Foreskin melanocyte (primary cell): ENCODE measurements at places on chromosomes 13 and 19.

- no peak for DNase-seq
Measured at GRCh38 chr13:22936228-22936627, 244.6 kb upstream of the SGCG start.

DNA sequence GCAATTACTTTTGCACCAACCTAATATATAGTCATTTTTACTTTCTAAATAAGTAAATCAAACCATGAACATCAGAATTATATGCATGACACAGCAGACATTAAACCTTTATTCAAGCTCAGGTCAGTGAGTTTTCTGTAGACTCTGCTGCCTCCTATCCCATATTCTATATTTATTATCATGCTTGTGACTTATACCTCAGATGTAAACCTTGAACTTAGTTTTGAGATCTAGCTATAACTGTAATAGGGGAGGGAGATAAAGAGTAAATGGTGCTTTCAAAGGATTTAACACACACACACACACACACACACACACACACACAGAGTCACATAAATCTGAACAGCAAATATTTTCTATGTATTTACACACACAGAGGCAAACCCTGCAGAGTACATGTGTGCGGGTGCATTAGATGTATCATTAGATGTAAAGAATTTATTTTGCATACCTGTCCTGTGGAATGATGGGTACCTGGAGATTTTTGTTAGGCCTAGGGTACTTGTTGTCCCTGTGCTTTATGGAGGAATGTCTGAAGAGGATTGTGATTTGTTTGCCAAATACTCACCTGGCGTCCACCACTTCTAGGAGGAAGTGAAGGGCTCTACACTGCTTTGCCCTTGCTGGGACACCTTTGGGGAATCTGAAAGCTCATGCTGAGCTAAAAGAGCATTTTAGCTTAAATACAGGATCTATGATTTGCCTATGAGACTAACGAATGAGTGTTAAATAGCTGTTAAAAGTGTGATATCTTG is 521.9 kb downstream of the KLF5 start:
- DNase-seq = no peak

DNA sequence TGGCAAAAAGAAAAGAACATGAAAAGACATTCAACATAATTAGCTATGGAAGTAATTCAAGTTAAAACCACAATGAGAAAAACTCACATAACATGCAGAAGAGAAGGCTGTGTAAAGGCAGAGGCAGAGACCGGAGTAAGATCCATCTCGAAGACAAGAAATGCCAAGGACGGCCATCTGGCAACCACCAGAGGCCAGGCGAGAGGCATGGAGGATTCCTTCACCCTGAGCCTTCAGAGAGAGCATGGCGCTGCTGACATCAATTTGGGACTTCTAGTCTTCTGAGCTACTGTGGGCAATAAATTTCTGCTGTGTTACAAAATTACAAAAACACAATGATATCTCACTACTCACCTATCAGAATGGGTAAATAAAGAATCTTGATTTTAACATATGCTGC is 381.0 kb downstream of the TSHZ3 start:
- no peak for DNase-seq

- peak; percentile 15 for DNase-seq
Measured at GRCh38 chr19:38079926-38080380, 144.1 kb downstream of the DPF1 start.

DNA sequence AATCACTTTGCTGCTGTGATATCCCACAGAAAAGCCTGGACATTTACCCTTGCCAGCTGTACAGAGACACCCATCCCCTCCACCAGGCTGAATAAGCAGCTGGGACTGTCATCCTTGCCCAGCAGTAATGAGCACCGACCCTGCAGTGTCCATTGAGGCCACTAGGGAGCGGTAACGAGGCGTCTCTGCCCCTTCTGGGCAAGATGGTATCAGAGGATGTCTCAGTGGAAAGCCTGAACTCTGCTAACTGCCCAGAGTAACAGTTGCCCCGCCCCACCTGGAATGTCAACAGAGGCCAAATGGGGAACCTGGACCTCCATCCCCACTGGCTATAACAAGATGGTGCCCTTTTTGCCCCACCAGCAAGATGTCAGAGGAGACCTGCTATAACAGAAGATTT is 22.8 kb upstream of the CEACAM20 start:
- DNase-seq = no peak

DNA sequence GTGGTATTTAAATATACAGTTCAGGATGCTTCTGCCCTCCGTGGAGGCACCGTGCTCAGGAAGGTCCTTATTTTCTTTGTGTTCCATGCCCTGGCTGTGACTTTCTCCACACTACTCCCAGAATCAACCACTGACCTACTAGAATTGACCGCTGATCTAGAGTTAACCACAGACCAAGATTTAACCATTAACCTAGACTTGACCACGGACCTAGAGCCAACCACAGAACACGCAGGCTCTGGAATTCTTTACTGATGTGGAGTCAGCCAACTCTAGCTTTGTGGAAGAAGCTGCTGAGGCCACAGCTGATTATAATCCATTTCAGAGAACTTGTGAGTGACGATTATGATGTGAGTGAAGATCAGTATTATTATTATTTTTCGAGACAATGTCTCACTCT is 18.0 kb downstream of the GTF2F2 start:
- DNase-seq = no peak

- no peak for DNase-seq
Measured at GRCh38 chr19:45476304-45476703, 8.5 kb downstream of the FOSB start.

DNA sequence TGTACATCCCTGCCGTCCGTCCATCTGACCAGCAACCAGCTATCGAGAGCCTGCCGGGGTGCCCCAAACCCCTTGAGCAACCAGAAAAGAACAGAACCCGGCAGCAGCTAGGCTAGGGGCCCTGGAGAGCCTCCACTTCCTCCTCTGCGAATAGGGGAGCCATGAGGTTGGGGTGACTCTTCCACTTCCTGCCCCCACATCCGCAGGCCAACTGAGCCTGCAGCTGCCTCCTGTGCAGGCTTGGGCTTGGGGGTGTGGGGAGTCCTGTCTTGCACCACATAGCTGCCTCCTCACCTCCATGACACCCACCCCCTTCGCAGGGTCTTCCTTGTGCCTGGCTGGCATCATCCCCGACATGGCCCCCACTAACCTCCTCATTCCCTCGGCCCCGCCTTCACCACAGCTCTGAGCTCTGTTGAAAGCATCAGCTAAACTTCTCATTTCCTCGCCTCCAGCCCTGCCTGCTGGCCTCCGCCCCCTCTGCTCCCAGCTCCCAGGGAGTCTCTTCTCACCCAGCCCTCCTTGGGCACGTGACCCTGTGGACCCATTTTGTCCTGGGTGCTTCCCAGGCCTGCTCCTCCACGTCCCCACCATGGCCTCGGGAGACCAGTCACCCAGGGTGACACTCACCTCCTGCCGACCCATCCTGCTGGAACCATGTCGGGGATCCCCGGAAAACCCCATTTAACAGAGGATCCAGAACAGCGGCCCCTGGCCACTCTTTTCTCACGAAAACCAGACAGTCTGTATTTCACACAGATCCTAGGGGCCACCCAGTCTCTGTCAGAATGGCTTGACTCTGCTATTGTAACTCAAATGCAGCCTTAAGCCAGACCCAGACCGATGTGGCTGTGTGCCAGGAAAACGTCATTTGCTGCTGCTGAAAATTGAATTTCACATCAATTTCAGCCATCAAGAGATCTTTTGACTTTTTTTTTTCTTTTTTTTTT is 50.4 kb downstream of the MYO9B start:
- DNase-seq = peak; percentile 91

GRCh38 chr19:17069193-17069592 is 6.1 kb downstream of the HAUS8 start:
- no peak for DNase-seq

GRCh38 chr19:16089010-16089846 is 12.9 kb downstream of the TPM4 start:
- DNase-seq = peak; percentile 66

DNA sequence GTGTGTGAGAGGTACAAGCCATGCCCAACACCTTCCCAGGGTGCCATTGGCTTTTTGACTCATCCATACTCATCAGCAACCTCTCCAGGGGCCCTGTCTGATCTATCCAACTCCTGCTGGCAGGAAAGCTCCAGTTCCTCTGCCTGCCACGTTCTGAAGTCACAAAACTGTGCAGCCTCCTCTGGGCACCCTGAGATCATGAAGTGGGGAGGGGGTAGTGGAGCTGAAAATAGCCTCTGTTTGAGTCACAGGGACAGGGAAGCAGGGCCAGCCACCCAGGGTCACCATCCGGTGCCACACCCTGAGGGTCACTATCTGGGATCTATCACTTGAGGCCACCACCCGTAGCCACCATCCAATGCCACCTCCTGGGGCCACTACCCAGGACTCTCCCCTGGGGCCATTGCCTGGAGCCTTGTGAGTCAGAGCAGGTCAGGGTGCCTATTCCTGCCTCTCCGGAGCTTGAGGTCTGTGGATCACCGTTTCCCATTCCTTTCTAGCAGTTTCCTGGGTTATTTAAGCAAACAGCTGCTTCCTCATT is 172.1 kb downstream of the NUFIP1 start:
- no peak for DNase-seq

DNA sequence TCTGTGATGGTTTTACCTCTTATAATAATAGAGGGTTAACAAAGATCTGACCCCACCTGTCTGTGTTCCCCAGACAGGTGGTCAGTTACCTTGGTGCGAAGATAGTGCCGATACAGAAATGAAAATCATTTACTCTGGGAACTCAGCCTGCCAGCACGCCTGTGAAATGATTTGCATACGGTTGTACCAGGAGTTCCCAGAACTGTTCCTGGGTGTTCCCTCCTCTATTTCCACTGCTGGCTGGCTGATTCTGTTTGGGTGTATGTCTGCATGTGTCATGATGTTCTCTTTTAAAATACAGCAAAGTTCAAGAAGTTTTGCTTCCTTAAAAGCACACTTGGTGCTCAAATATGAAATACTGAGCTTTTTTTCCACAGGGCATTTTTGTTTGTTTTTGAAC is 527.1 kb downstream of the FGF9 start:
- no peak for DNase-seq

- no peak for DNase-seq
Measured at GRCh38 chr19:55619286-55619685, 5.1 kb downstream of the ZNF784 start.

GRCh38 chr13:50320271-50320862 is 305.1 kb downstream of the KCNRG start:
- peak; percentile 22 for DNase-seq

GRCh38 chr19:38634757-38635482 is 12.5 kb upstream of the ACTN4 start:
- DNase-seq = peak; percentile 54

DNA sequence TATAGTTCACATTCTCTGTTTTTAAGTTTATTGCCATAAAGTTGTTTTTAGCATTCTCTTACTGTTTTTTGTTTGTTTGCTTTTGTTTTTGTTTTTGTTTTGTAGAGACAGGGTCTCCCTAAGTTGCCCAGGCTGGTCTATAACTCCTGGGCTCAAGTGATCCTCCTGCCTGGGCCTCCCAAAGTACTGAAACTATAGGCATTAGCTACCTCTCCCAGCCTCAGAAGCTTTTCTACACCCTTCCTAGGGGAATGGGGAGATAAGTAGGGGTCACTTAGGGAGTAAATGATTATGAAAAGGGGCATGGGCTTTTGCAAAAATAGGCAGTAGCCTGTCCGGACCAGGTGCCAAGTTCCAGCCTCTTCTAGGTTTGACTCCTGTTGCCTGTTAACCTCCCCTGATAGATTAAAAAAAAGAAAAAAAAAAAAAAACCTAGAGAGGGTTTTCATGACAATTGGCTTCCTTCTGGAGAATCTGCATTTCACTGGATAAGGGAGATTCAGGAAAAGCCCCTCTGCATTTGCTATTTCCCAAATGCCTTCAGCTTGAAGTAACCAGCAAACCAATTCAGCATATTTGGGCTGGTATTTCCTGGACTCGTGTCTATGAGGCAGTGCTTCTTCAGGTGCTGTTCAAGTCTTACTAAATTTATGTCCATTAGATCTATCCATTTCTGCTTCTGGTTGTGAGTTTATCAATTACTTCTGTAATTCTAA is 216.8 kb downstream of the TM9SF2 start:
- DNase-seq = no peak

DNA sequence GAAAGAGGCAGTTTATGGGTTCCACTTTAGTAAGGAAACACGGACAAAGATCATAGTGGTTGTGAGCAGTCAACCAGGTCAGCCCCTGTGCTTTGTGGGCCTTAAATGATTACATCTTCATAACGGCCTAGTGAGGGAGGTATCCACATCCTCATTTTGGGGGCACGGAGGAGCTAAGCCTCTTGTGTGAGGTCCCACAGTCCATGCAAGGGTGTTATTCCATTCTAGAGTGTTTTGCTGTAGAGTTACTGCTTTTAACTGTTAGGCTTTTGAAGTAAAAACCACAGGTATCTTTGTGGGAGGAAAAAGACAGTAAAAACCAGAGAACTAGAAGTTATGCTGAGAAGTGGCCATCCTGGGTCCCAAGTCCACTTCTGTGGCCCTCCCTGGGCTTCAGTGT is 4.0 kb downstream of the NOP53 start:
- DNase-seq = no peak

DNA sequence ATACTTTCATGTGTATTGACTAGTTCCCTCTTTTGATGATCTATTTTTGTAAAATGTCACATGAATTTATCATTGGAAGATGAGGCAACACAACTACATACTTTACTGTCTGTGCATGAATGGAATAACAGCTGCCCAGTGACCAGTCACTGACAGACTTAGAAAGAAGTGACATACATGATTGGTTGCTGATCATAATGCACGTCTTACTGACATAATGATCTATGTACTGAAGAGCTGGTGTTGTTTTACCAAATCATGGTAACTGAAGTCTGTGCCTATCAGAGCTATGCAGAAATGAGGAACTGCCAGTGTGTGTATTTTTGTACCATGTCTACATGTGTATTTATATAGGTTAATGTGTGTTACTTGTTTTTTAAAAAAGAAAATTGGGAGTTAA is 26.5 kb downstream of the GPR18 start:
- DNase-seq = no peak

- no peak for DNase-seq
Measured at GRCh38 chr13:47665043-47665442, 336.0 kb downstream of the SUCLA2 start.

- DNase-seq = no peak
Measured at GRCh38 chr13:21948769-21949474, 278.0 kb downstream of the FGF9 start.

- DNase-seq = no peak
Measured at GRCh38 chr13:91601273-91601672, 202.9 kb downstream of the GPC5 start.

DNA sequence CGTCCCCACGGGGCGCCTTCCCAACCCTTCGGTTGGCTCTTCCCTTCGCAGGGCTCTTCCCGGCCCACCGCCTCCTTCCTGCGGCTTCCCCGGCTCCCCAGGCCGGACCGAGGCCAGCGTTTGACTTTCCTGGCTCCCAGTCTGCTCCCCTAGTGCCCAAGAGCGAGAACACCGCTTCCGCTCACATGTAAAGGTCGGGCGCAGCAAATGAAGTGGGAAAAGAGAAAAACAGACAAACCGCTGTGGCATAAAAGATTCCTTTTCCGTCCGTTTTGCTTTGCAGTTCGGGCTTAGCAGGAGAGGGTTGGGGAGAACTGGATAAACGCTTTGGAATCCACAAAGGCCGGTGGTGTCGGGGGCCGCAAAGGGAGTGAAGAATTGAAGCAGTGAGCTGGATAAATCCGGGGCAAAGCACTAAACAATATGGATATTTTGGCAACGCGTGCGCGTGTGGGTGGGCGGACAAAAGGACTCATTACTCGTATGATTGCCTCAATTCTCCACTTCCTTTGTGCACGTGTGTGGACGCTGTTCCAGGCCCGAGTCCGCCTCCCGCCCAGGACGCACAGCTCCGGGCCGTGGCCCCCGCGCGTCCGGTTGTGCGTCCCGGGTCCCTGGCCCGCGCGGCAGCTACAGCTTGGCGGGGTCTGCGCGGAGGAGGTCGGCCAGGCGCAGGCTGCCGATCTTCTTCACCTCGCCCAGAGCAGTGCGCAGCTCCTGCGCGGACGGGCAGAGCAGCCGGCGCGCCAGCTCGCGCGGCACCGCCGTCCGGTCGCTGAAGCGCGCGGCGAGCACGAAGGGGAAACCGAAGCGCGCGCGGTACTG is 8.6 kb upstream of the CDX2 start:
- no peak for DNase-seq
